ENCODE measurements at places on chromosomes 13 and 19. TPM values are rescaled to one million over a fixed set of nuclear protein-coding genes. Genes with fewer than 3 reads are reported as not detected.

DNA sequence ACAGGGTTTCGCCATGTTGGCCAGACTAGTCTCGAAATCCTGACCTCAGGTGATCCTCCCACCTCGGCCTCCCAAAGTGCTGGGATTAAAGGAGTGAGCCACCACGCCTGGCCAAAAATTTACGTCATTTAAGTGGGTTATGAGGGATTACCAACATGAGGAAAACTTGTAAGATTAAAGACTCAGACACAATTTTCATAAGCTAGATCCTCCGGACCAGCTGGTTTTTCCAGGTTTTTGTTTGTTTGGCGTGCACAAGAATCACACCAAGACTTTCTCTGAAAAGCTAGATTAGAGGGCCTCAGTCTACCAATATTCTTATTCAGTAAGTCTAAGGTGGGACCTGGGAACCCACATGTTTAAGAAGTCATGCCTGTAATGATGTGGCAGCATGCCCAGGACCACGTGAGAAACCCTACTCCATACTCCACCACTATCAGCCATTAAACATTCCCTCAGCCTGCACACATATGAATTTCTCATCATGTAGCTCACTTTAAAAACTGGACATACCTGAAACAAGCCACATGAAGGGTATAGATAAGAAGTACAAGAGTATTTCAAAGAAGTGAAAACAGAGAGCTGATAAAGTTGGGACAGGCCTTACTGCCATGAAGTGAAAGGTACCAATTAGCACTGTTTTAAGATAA lies 25.7 kb downstream of the DIAPH3 start:
- no peak overlapping the region for H3K4me3 ChIP-seq
- H3K4me1 ChIP-seq: peaks cover 54% of the 10 kb centered on the region
- H3K36me3 ChIP-seq: no peaks in the 10 kb centered on the region
- H3K27ac ChIP-seq: no peak overlapping the region
- DNase-seq: no peak

GRCh38 chr19:3450796-3451411 lies 29.4 kb downstream of the SMIM24 start:
- H3K4me3 ChIP-seq: peak overlapping the region; percentile 74
- peak; percentile 100 for DNase-seq

CCDC169 gene
- 2.2 TPM for total RNA-seq

NLRP5 gene
- total RNA-seq: not detected

AMER2 gene
- not detected for total RNA-seq
